Cortex of kidney (tissue), 1 donor: ENCODE measurements at places on chromosomes 5 and 9.

DNA sequence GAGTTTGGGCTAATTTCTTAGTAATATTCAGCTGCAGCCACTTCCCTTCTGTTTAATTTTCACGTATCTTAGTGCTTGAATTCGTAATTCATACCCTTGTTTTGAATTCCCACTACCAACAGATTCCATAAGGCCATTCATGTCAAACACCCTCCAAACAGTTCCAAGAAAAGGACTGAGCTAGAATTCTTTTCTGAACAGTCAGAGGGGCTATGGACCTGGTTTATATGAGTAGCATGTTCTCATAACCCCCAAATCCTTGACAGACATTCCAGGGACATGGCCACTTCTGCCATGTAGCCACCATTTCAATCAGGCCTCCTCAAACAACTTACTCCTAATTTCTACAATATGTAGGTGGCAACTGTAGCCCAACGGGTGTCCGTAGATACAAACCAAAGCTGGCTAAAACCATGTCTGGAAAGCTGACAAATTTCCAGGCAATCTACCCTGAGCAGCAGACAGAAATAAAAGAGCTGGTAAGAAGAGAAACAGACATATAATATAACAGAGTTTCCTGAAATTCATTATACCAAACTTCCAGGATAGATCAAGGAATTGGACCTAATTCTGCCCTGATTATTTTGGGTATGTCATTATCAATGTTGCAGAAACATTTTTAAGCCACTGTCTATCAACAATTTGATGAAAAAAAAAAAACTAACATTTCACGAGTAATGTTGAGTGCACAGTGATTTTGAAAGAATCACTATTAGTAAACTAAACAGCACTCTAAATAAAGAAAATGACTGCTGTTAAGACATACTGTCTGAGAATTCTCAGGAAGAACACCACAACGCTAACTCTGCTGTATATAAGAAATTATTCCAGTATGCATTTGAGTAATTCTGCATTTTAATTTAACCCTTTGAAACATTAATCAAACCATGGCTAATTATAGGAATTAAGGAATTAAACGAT lies 40.7 kb downstream of the EBF1 start:
- DNase-seq: no peak

GRCh38 chr9:108445431-108446071 lies 410.2 kb downstream of the ACTL7B start:
- no peak for DNase-seq

DNA sequence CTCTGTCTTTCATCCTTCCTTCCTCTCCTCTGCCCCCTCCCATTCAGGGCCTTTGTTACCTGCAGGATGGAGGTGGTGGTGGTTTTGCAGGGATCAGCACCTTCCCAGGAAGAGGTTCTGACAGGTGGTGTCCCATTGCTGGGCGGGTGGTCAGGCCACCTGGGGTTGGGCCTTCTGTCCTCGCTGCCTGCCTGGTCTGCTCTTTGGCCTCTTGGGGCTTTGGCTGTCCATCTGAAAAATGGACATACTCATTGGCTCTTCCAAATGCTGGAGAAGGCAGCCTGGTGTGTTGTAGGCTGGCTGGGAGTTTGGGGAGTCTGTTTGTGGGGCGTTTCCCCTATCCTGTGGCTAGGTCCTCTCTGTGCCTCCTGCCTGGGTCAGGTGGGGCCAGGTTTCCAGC lies 4.3 kb downstream of the RXRA start:
- no peak for DNase-seq

- DNase-seq: no peak
Observed at GRCh38 chr5:116361171-116361967, 213.3 kb downstream of the SEMA6A start.

GRCh38 chr5:90830058-90830457 lies 271.5 kb downstream of the ADGRV1 start:
- no peak for DNase-seq

DNA sequence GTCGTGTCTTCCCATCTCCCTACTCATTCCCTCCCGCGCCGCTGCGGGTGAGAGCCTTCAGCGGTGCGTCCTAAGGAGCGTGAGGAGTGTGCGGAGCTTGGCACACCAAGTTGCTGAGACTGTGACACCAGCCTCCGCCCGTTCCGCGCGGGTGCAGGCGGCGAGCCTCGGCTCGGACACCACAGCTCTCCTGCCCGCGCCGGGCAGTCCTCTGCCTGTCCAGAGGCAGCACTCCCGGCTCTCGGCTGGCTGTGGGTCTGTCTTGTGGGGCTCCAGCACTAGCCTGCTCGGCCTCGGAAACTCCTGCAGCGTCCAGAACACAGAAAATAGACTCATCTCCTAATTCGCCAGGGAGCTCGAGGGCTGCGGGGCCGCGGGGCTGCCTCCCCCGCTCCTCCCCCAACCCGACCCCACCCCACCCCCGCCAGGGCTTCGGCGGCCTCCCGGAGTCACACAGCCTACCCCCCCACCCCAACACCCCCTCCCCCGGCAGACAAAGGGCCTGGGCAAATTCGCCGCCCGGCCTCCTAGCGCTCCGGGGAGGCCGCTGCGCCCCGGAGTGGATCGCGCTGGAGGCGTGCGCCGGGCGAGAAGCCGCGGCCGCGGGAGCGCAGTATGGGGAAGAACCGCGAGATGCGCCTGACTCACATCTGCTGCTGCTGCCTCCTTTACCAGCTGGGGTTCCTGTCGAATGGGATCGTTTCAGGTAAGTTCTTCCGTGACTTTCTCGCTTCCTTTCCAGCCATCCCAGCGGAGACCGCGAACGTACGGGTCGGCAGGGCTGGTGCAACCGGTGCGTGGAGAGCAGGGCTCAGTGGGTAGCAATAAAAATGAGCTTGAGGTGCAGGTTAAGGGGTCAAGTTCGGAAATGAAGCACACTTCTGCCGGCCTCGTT lies at the start of gene ADAMTS19:
Gene ADAMTS19 (plus strand): TSS at position 522 of the 895 bp plus-strand sequence. CDS start 94 bp downstream, at position 616.
- no peak for DNase-seq
